Ascending aorta (tissue), 2 donors: ENCODE measurements at places on chromosomes 6 and 20. TPM values are rescaled to one million over a fixed set of nuclear protein-coding genes. Genes with fewer than 3 reads are reported as not detected.

Gene VNN1
- total RNA-seq, result not detected

DNA sequence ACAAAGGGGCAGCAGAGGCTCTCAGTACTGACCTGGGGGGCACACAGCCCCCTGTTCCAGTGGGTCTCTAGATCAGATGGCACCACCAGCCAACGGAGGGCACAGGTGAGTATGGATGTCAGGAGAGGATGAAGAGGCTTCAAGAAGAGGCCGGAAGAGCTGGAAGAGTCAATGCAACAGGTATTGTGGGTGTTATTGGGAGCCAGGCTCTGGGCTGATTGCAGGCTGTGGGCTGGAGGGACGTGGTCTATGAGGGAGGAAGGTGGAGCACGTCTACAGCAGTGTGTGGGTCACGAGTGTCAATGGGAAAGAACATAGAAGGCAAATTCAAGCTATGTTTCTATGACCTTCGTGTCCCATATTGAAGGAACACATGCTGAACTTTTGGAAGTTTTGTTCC is 18.8 kb upstream of the TAGAP start:
- DNase-seq, result no peak

DNA sequence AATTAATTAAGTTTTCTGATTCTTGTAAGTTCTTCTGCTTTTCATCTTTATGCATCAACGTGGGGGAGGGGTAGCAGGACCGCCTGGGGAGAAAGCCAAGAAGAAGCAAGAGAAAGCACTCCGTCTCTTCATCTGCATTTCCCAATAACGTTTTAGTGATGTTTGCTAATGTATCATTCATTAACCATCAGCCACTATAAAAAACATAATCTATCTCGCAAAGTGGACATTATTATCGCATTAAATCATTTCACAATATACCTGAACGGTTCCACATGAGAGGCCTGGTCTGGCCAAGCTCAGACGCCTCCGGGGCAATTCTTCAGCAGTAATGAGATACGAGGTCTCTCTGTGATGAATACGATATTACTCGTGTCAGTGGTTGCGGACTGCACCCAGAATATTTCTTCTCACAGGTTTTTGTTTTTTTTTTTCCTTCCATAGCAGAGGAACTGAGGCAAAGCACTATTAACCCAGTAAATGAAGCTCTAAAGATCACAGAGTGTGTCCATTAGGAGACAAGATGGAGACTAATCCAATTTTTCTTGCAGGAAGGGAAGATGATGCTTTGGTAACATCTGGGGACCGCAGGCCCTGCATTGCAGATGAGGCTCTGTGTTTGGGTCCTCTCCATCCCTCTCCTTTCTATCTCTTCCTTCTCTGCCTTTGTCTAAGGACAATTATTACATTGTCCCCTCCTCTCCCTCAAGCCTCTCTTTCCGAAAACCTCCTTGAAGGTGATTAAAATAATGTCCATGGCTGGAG is 156.1 kb downstream of the SLC35B3 start:
- DNase-seq, result no peak

Gene BPIFB4
- not detected for total RNA-seq

Gene PLN
- 129 TPM for total RNA-seq

Gene RSPH9
- total RNA-seq, result not detected

DNA sequence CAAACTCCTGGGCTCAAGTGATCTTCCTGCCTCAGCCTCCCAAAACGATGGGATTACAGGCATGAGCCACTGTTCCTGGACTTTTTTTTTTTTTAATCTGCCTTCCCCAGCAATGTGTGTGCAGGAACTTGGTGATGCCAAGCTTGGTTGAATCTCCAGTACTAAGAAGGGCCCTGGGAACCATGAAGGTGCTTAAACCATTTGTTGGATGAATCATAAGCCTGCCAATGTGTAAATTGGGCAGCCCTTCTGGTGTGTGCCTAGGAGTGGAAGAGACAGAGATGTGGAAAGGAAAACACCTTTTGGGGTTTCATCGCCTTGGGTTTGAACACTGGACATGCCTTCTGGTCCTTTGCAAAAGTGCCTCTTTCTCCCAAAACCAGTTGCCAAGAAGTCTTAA is 7.1 kb upstream of the SPO11 start:
- no peak for DNase-seq

DNA sequence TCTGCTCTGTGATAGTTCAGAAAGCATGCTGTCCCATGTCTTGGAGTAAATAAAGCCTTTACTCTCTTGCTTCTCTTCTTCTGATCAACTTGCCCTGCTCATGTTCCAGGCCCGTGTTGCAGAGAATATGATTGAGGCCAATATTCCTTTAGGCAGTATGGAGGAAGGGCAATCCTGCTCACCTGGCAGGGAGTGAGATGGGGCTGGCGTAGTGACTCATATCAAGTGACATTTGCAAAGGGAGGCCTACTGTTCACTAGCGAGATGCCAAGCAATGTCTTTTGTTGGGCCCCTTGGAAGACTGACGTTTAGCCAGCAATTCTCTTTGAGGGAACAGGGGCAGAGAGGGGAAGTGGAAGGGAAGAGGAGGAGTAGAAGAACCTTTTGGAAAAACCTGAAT is 19.7 kb downstream of the ADTRP start:
- DNase-seq, result no peak

GRCh38 chr20:46631874-46632446 is 19.3 kb downstream of the SLC13A3 start:
- DNase-seq, result no peak

Gene MOXD1
- 0.75 TPM for total RNA-seq
